ENCODE measurements at places on chromosomes 11 and 22.

DNA sequence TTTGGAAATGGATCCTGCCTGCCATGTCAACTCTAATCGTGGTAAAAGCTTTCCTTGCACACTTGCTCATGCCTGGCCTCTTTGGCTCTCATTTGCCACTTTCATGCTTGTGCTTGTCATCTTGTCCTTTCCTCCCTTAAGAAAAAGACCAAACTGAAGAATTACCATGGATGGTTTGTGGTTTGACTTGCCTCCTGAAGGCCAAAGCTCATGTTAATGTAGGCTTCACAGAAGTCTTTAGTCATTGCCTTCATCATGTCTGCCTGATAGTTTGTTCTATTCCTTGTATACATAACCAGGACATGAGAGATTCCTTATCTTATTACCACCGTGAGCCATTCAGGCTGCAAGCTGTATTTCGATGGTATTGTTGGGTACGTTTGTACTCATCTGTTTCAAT lies 17.3 kb downstream of the TEAD1 start:
- no peak for DNase-seq

DNA sequence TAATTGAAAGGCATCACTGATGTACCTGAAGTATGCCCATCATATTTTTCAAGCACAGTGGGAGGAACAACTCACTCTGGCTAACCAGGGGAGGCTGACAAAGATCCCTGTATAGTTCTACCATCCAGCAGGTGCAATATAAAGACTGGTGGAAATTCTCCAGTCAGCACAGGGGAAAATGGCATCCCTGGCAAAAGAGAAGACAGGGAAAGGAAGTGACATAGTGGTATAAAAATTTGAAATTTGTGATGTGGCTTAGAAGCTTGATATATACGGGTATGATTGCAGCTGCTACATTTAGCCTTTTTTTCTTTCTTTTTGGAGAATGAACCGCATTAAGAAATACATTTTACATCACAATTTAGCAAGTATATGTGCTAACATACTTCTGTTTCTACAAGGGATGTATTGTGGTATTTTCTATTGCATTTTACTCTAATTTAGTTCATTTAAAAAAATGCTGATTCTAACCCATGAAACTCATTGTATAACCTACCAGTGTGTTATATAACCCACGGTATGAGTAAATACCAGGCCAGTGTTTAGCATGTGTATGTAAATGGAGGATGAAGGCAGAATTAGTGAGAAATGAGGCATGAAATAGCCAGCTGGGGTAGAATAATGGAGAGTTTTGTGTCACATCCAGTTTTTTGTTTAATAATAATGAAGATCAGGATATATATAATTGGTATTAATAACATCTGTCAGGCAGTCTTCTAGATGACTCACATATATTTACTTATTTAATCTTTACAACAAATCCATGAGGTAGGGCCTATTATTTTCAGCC lies 186.1 kb downstream of the ARHGAP42 start:
- DNase-seq, result no peak

GRCh38 chr11:60396799-60397198 lies 540 bp downstream of the MS4A14 start:
- DNase-seq, result no peak

- no peak for DNase-seq
Measured at GRCh38 chr11:26583550-26583949, 11.5 kb upstream of the MUC15 start.

- no peak for DNase-seq
Measured at GRCh38 chr22:43570531-43571165, 158.8 kb downstream of the MPPED1 start.

Data from GM18507 (cell line).